ENCODE measurements at places on chromosomes 13 and 19.

DNA sequence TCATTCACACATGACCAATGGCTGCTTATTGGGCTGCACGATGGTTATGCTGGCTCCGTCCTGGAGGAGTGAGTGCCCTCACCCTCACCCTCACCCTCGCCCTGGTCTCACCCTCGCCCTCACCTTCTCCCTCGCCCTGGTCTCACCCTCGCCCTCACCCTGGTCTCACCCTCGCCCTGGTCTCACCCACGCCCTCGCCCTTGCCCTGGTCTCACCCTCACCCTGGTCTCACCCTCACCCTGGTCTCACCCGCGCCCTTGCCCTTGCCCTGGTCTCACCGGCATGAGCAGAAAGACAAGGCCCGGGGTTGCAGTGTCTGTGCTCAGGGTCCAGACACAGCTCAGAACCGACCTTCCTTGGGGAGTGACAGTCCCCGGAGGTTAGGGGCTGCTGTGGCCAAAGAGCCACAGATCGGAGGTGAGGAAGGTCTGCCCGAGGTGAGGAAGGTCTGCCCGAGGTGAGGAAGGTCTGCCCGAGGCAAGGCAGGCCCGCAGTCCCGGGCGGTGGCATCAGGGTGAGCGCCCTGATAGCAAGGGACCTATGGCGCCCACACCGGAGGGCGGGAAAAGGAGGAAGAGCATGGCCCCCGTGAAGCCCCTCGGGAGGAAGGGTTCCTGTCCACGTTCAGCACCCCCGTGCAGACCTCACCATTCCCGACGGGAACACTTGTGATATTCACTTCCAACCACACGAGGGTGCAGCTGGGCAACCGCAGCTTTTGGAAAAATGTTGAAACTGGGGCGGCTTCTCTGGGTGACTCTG is 65.6 kb downstream of the MCF2L start:
- DNase-seq = no peak

- DNase-seq = no peak
Observed at GRCh38 chr19:10346509-10346908, 7.1 kb upstream of the ICAM3 start.

DNA sequence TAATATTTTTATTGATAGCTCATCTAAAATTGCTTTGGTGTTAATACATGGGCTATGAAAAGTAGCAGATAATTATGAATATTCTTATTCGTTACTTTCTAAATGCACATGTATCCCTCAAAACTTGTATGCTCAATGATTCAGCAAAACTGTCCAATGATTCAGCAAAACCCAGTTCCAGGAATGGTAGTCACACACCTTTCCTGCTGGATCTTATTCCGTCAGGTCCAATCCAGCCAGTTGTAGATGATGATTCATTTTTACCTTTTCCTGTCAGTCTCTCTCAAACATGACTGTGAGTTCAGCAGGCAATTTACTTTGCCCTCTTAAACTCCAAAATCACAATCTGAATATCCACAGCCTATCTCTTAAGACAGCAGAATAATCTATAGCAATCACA is 1082.6 kb downstream of the EFNB2 start:
- no peak for DNase-seq

DNA sequence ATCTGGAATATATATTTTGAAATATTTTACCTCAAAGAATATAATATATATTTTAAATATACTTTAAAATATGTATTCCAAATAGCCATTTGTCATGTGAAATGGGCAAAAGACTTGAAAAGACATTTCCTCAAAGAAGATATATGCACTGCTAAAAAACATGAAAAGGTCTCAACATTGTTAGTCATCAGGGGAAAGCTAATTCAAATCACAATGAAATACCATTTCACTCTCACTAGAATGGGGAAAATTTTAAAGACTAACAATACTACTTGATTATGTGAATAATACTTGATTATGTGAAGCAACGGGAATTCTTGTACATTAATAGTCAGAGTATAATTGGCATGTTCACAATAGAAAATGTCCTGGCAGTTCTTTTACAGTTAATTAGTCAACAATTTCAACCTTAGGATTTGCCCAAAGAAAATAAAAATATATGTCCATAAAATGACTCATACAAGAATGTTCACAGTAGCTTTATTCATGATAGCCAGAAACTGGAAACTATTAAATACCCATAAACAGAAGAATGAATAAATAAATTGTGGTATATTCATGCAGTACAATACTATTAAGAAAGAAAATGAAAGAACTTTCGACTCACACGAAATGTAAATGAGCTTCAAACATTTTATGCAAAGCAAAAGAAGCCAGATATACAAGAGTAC is 6.8 kb upstream of the KBTBD6 start:
- DNase-seq = no peak

- DNase-seq = no peak
Observed at GRCh38 chr19:13463296-13463695, 43.0 kb downstream of the CACNA1A start.

Measured in activated T-helper 9 cell treated with anti-CD3 and anti-CD28 coated beads, Interleukin-2, amount 50 U/mL, for 16 hours (primary cell).